ENCODE measurements at places on chromosomes 11 and 22.
A peak's percentile ranks its signal among the peaks of the same experiment; 100 is the strongest.

GRCh38 chr11:64232182-64232966 is 2.0 kb upstream of the VEGFB start:
- no peak for DNase-seq

DNA sequence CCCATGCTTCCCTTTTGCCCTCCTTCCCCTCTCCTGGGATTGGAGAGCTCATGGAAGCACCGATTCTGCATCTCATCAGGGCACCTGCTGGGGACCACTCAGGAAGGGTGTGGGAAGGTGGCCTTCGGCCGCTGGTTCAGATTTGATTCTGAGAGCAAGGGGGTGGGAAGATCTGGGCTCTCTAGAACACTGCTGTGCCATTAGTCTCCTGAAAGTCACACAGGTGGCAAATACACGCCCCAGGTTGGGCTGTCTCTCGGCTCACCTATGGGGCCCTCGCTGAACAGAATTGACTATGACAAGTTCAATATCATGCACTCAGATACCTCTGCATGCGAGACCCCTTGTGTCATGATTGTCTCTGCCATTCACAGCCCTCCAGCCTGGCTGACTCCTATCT is 12.8 kb upstream of the APOBEC3A start:
- no peak for DNase-seq

DNA sequence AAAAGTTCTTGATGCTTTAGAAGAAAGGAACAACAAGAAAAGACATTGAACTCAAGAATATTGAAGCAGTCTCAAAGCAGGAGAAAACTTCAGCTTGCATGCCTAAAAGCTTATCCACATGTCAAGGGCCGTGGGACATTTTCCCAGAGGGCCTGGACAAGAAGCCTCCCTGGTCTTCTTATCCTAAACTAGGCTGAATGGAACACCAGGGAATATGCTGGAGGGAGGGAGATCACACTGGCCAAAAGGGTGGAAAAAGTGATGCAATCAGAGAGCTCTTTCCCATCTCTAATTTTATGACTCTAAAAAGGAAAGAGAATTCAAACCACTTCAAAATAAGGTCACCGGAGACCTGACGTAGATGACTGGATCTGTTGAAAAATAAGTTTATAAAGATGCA is 107.2 kb downstream of the MPPED2 start:
- DNase-seq = no peak

GRCh38 chr11:3196161-3197043 is 22.2 kb downstream of the MRGPRG start:
- DNase-seq = no peak

GRCh38 chr22:25542191-25542590 is 22.3 kb upstream of the GRK3 start:
- DNase-seq = no peak

GRCh38 chr11:10886652-10887250 is 28.9 kb upstream of the ZBED5 start:
- DNase-seq = no peak

GRCh38 chr22:33447733-33448132 is 389.6 kb upstream of the SYN3 start:
- DNase-seq = no peak

- DNase-seq = no peak
Measured at GRCh38 chr11:119666061-119666460, 62.9 kb downstream of the NECTIN1 start.

DNA sequence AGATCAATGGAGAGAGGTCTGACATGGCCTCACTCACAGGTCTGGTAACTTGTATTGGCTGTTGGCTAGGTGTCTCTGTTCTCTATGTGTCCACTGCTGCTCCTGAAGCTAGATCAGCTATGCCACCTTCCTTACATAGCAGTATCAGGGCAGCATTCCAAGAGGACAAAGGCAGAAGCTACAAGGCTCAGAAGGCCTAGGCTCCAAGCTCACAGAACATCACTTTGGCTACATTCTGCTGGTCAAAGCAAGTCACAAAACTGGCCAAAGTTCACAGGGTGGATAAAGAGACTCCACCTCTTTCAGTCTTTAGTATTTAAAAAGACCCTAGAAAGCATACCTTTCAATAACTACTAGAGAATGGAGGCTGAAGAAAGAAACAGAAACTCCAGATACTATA is 4.1 kb downstream of the SLC5A12 start:
- DNase-seq = no peak

- no peak for DNase-seq
Measured at GRCh38 chr11:116513894-116514293, 258.9 kb downstream of the BUD13 start.

DNA sequence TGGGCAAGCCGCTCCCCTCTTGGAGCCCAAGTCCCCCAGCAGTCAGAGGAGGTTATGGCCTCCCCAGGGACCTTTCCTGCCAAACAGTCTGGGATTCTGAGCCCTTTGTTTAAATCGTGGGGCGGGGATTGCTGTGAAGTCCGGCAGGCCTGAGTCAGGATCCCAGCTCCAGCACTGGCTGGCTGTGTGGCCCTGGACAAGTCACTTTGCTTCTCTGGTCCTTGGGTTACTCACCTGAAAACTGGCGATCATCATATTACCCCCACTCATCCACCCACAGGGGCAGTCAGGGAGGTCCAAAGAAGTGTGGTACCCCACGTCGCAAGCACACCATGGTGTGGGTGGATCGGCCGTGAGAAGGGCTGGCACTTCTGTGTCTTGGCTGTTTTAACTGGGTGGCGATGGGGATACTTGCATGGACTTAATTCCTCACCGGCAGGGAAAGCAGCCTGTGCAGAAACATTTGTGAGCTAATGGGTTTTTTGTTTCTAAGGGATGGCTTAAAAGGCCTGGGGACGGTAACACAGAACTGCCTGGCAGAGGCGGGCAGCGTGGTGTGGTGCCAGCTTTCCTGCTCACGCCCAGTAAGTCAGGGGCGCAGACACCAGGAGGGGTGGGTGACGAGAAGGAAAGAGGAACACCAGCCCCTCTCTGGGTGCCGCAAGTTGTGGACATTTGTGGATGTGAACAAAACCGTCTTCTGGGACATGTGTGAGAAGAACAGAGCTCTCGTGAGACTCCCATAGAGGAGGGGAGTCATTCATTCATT is 31.6 kb upstream of the PRR5 start:
- DNase-seq = no peak

DNA sequence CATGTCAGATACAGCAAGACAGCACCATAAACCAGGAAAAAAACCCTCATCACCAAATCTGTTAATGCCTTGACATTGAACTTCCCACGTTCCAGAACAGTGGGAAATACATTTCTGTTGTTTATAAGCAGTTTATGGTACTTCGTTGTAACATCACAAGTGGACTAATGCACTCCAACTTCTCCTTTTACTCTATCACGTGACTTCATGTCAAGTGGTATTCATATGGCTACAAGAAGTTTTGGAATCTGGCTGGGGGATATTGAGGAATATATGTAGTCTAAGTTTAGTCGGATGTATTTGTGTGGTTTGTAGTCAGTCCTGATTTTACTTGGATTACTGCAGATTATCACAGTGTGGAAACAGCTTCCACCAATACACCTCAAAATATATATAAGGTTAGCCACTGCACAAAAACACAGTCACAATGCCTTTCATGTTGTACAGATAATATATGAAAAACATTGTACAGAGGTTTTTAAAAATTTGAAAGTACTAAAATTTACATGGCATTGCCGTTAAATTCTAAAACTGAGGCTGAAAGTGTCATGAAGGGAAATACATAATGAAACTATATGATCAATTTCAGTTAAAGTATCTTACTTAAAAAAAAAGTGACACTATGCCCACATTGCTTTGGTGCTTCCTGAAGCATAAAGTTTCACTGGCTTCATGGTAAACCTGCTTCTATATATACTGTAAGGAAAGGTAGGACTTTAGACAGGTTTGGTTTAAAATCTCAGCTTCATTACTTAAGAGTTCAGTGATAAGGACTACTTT is 134.1 kb downstream of the CASP12 start:
- DNase-seq = no peak

GRCh38 chr11:62984451-62984991 is at the start of gene SLC22A6:
Gene SLC22A6 (minus strand): TSS chr11:62984967. CDS start chr11:62984690, 277 bp downstream.
- DNase-seq = no peak

DNA sequence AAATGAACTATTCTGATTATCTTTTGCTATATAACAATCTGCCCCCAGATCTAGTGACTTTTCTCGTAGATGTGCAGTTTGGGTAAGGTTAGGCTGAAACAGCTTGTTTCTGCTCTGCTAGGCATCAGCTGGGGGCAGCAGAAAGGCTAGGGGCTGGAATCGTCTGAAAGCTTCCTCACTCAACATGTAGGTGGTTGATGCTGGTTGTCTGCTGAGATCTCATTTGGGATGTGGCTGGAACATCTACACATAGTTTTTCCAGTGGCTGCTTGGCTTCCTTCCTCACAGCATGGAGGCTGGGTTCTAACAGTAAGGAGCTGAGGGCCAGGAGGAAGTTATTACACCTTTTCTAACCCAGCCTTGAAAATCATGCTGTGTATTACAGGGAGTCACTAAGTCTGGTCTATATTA is 30.2 kb downstream of the USP47 start:
- DNase-seq = no peak

DNA sequence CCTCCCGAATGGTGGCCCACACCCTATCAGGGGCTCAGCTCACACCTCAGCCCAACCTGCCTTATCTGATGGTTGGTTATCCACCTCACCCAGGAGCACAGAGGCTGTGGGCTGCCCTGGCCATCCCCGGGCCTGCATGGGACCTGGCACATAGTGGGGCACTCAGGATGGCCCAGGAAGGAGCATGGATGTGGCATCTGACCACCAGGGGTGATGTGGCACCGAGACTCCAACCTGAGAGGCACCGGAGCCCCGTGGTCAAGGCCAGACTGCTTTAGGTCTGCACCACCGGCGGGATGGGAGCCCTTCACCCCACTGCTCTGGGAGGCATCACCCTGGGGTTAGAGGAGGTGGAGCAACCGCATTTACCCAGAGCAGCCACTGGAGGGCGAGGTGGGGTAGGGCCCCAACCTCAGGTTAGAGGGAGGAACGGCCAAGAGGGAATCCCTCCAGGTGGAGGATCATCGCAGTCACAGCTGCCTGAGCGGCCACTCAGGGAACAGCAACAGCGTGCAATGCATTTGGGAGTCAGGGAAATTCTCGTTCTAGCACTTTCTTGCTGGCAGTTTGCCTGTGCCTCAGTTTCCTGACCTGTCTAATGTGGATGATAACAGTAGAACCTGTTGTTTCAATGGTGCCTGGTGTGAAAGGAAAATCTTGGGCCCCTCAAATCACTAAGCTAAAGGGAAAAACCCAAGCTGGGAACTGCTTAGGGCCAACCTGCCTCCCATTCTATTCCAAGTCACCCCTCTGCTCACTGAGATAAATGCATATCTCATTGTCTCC is 52.9 kb upstream of the CARS1 start:
- DNase-seq = peak; percentile 25

- DNase-seq = no peak
Measured at GRCh38 chr11:134987223-134987768, 575.3 kb upstream of the B3GAT1 start.

Data from myocyte (in vitro differentiated cells).